ENCODE measurements at places on chromosomes 3 and 15.

GRCh38 chr15:36886191-36886590 lies 214.2 kb downstream of the MEIS2 start:
- DNase-seq, result no peak

DNA sequence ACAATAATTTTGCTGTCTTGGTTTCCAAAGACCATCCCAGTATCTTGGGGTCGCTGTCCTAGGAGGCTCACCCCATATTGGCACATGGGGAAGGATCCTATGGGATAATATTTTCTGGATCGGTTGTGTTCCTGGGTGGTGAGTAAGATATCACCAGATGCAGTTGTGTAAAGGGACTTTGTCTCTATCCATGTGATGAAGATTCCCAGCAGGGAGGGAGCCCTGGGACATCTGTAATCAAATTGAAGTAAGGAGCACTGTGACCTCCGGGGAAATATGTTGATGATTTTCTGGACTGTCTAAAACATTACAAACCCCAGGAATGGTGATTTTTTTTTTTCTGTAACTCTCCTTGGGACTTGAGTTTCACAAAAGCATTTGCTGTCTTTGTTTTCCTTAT lies 36.2 kb upstream of the LRTM1 start:
- DNase-seq, result no peak

GRCh38 chr3:69784954-69785514 lies 45.8 kb downstream of the MITF start:
- DNase-seq, result no peak

- no peak for DNase-seq
Observed at GRCh38 chr3:183586477-183586876, 31.0 kb upstream of the KLHL6 start.

DNA sequence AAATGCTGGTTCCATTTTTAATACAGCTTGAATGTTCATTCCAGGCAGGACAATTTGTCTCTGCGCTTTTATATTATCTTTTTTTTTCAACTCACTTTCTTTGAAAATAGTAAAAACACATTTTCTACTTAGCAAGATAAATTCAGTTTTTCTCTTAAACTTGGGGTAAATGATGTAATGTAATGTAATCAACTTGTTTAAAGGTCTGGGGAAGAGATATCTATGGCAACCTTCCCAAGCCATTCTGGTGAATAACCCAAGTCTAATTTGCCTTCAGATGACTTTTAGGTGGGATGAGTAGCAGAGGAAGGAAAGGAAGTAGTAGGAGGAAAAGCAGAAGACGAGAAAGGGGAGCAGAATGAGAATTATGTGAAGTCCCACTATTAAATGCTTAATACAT lies 335.1 kb downstream of the SV2B start:
- DNase-seq, result no peak

GRCh38 chr3:146653978-146654377 lies 48.8 kb upstream of the PLSCR5 start:
- DNase-seq, result no peak

DNA sequence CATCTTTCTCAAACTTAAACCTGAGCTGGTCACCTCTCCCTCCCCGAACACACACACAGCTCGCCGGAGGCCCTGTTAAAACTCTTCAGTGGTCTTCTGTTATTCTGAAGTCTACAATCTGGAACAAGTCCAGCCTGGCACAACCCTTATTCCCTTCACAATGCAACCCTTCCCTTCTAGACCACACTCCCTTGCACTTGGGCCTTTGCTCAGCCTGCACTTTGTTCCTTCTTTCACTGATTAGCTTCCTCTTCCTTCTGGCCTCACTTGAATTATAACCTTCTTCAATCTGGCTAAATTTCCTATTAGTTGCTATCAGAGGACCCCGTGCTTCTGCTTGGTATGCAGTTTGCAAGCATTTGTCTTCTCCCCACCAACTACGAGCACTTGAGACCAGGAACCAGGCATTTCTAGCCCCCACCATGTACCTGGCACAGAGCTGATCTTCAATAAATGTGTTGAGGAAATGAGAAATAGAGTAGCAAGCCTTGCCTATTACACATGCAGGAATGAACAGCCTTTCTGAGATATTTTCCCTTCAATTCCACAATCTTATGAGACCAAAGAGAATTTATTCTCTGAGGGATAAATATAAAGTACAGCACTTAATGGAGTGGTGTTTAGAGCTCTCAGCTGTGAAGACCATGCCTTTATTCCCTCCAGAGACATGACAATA lies 663.1 kb upstream of the ADAMTS9 start:
- DNase-seq, result no peak
